CD8-positive, alpha-beta memory T cell (primary cell): ENCODE measurements at places on chromosomes 1 and 21.

DNA sequence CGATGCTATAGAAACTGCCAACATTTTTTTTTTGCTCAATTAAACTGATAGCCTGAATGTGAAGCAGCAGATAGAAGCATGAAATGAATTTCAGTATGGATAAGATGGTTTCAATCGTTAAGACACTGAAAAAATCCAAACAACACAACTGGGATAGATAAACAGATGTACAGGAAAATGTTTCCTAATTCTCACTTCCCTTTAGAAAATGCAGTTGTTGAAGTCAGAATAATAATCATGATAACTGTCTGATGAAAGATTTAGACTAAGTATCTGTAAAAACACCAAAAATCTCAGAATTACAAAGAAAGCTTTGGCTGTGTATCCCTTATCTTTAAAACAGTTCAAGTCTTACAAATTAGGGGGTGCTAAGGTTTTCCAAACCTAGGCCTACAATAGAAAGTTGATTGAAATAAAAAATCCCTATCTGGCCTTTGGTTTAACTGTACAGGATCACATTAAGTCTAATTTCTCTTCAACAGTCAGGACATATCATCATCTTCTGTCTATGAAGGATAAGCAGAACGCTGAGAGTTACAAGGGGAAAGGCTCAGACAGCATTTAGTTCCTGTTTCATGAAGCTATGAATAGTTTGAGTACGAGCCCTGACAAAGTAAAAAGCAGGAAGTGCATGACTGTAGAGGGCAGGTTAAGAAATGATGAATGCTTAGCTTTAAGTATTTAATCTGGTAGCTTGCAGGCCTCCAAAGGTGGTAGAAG is 203.2 kb downstream of the APP start:
- peaks cover 3% of the 10 kb centered on the region for H3K4me1 ChIP-seq
- H3K27ac ChIP-seq, result no peak overlapping the region
- no peak overlapping the region for H3K4me3 ChIP-seq
- no peaks in the 10 kb centered on the region for H3K27me3 ChIP-seq
- DNase-seq, result no peak

DNA sequence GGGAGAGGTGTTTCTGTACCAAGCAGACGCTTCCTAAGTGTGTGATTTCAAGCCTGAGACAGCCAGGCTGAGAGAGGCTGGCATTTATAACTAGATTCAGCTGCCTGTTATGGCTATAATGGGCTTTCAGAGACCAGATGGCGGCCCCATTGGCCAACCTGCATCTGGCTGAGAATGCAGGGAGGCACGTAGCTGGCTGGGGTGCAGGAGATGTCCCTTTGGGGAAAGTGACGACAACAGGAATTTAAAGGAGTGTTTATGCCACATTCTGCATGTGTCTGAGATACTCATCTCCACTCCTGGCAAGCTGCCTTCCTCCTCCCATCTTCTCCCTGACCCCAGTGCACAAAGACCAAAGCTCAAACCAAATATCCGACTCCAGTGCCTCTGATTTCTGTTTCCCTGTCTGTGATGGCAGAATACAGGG is 21.3 kb upstream of the CCDC190 start:
- no peak overlapping the region for H3K27ac ChIP-seq
- H3K4me3 ChIP-seq, result no peak overlapping the region
- DNase-seq, result no peak
- H3K27me3 ChIP-seq, result no peaks in the 10 kb centered on the region
- no peaks in the 10 kb centered on the region for H3K4me1 ChIP-seq

- no peaks in the 10 kb centered on the region for H3K36me3 ChIP-seq
- no peaks in the 10 kb centered on the region for H3K27me3 ChIP-seq
- no peak overlapping the region for H3K4me3 ChIP-seq
- no peak overlapping the region for H3K27ac ChIP-seq
- DNase-seq, result no peak
Observed at GRCh38 chr1:88302843-88303486, 381.1 kb upstream of the PKN2 start.

DNA sequence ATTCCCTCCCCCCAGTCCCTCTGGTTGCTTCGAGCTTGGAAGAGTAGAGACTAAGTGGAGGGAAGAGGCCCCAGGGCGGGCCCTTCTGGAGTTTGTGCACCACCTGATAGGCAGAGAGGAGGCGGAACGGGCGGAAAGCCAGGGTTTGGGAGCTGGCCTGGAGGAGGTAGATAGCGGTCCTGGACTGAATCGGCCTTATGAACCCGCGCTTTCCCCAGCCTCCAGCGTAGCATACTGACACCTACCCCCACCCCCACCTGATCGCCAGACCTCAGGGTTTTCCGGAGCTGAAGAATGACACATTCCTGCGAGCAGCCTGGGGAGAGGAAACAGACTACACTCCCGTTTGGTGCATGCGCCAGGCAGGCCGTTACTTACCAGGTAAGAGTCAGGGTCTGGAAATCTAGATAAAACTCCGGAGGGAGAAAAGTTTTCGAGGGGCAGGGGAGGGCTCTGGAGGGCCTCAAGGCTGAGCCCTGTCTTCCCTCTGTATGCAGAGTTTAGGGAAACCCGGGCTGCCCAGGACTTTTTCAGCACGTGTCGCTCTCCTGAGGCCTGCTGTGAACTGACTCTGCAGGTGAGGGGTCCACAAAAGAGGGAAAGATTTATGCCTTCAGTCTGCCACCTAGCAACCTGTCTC is 705 bp downstream of the UROD start:
- peaks cover 28% of the 10 kb centered on the region for H3K36me3 ChIP-seq
- no peaks in the 10 kb centered on the region for H3K27me3 ChIP-seq
- H3K27ac ChIP-seq, result peak overlapping the region; percentile 74
- peak overlapping the region; percentile 66 for H3K4me3 ChIP-seq
- DNase-seq, result peak; percentile 18
- peaks cover 31% of the 10 kb centered on the region for H3K4me1 ChIP-seq

DNA sequence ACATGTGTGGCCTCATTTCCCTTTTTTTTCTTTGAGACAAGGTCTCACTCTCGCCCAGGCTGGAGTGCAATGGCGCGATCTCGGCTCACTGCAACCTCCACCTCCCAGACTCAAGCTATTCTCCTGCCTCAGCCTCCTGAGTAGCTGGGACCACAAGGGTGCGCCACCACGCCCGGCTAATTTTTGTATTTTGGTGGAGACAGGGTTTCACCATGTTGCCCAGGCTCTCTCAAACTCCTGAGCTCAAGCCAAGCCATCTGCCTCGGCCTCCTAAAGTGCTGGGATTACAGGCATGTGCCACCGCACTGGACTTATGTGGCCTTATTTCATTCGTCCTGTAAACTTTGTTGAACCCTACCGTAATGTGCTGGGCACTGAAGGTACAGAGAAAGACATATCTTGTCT is 569 bp upstream of the WARS2 start:
- H3K4me3 ChIP-seq, result peak overlapping the region; percentile 78
- peaks cover 14% of the 10 kb centered on the region for H3K4me1 ChIP-seq
- H3K27me3 ChIP-seq, result no peaks in the 10 kb centered on the region
- H3K27ac ChIP-seq, result peak overlapping the region; percentile 100
- H3K36me3 ChIP-seq, result no peaks in the 10 kb centered on the region
- DNase-seq, result no peak

DNA sequence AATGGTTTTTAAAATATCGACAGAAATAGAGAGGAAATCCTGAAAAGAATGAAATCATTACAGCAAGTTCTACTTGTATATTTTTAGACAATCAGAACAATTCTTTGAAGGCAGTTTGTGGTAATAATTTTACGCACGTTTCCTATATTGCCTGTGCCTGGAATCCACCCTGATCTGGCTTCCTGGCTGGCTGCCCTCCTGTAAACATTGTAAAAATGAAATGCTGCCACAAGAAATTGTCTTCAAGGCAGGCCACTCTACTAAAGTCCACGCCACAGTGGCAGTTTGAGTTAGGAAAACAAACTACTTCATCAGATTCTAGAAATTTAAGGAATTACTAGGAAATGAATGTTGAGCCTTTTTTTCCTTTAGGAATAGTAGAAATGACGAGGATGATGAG is 454.5 kb upstream of the NR5A2 start:
- H3K36me3 ChIP-seq, result no peaks in the 10 kb centered on the region
- H3K27me3 ChIP-seq, result no peaks in the 10 kb centered on the region
- DNase-seq, result no peak
- no peak overlapping the region for H3K27ac ChIP-seq
- no peaks in the 10 kb centered on the region for H3K4me1 ChIP-seq

DNA sequence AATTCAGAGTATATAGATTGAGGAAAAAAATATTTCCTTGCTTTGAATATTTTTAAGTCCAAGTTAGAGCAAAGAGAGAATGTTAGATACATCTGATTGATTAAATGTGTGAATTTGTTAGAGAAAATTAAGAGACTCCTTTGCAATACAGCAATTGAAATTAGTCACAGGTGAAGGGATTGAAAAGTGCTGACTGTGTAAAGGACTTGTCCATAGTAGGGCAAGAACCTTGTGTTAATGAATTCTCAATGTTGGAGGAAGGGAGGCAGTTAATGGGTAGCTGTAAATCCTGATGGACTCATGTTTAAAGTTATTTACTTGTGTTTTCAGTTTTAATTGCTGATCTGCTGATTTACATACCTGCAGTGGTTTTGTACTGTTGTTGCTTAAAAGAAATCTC is 38.6 kb downstream of the ALG6 start:
- no peaks in the 10 kb centered on the region for H3K27me3 ChIP-seq
- no peak overlapping the region for H3K4me3 ChIP-seq
- no peaks in the 10 kb centered on the region for H3K36me3 ChIP-seq
- no peak for DNase-seq

DNA sequence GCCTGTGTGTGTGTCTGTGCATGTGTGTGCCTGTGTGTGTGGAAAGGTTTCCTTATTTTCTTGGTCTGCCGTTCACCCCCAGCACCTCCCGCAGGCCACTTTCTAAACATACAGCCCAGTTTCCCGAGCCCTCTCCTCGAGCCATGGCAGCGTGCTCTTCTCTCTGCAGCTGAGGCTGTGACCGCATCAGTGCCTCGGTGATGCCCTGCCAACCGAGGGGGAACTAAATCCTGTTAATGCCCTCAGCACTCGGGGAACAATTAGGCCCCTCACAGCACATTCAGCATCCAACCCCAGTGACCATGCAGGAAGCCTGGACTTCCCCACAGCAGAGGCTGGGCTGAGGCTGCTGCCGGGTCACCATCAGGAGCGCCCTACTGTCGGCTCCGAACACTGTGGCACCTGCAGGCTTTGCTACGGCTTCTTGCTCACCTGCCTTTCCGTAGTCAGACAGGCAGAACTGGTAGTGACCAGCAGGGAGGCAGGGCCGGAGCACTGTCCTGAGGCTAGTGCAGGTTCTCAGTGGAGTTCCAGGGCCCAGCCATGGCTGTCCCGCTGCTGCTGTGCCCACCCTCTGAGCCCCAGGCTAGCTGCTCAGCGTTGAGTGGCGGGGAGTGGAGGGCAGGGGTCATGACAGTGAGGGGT is 8.1 kb downstream of the GPR137B start:
- no peak for DNase-seq
- no peaks in the 10 kb centered on the region for H3K36me3 ChIP-seq
- H3K4me1 ChIP-seq, result no peaks in the 10 kb centered on the region

DNA sequence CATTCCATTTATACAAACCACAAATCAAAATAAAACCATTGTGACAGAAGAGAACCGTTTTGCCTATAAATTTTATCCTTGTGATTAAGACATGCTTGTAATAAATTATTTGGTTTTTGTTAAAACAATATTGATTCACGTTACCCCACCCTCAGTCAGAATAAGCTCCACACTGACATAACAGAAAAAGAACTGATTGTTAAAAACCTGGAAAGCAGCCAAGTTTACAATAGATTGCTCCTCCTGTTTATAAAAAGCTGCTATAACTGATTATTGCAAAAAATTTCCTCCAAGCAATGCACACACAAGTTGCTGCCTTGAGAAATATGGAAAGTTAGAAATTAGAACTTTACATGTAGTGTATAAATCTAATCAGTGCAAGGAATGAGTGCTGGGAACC is 263.5 kb downstream of the SETD4 start:
- no peaks in the 10 kb centered on the region for H3K27me3 ChIP-seq
- H3K36me3 ChIP-seq, result no peaks in the 10 kb centered on the region
- H3K27ac ChIP-seq, result no peak overlapping the region
- no peak overlapping the region for H3K4me3 ChIP-seq

GRCh38 chr1:158951956-158952355 is 20.6 kb downstream of the PYHIN1 start:
- DNase-seq, result no peak
- no peak overlapping the region for H3K27ac ChIP-seq
- peaks cover 5% of the 10 kb centered on the region for H3K4me1 ChIP-seq
- H3K36me3 ChIP-seq, result peaks cover 34% of the 10 kb centered on the region
- no peaks in the 10 kb centered on the region for H3K27me3 ChIP-seq

DNA sequence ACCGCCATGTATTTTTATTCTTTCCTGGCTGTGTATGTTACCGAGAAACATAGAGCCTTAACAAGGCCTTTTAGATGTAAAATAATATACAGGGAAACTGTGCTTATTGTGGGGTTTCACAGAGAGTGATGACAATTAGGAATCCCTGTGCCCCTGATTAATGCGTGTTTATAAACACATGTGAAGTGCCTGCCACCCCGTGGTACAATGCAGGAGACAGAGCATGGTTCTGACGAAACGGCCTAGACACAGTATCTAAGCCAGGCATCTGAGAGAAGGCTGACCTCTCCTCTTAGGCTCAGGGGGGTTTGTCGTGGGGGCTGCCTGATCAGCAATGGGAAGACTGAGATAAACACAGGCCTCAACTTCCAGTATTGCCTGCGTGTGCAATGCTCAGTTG is 200.0 kb downstream of the AJAP1 start:
- H3K27ac ChIP-seq, result no peak overlapping the region
- H3K4me3 ChIP-seq, result no peak overlapping the region
- no peaks in the 10 kb centered on the region for H3K36me3 ChIP-seq
- H3K4me1 ChIP-seq, result no peaks in the 10 kb centered on the region

DNA sequence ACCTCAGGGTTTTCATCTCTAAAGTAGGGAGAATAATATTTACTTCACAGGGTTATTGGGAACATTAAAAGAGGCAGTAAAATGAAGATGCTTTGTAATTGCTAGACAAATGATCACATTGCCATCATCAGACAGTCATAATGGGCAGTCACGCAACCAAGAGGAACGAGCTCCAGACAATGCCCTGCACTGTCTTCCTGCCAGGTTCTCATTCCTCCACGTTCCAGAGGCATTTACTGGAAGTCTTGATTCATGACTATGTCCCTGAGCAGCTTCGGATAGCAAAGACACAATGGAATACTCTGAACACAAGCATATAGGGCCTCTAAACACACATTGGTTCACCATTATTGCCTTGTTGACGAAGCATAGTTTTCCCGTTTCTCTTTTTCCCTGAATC is 389.7 kb downstream of the NTNG1 start:
- no peaks in the 10 kb centered on the region for H3K4me1 ChIP-seq
- no peak overlapping the region for H3K27ac ChIP-seq
- peaks cover 3% of the 10 kb centered on the region for H3K27me3 ChIP-seq
- H3K36me3 ChIP-seq, result no peaks in the 10 kb centered on the region
- no peak overlapping the region for H3K4me3 ChIP-seq

- DNase-seq, result no peak
- H3K27ac ChIP-seq, result no peak overlapping the region
- no peaks in the 10 kb centered on the region for H3K27me3 ChIP-seq
- H3K4me1 ChIP-seq, result no peaks in the 10 kb centered on the region
- no peak overlapping the region for H3K4me3 ChIP-seq
Observed at GRCh38 chr21:29403301-29403700, 104.6 kb downstream of the BACH1 start.
